HT1080 (cell line): ENCODE measurements at places on chromosomes 7 and 10. TPM values are rescaled to one million over a fixed set of nuclear protein-coding genes. Genes with fewer than 3 reads are reported as not detected.
A peak's percentile ranks its signal among the peaks of the same experiment; 100 is the strongest.

- no peak for DNase-seq
These were observed 232.5 kb upstream of the IGFBP3 start for GRCh38 chr7:46153583-46153950.

GRCh38 chr7:1666823-1667565, 3.1 kb upstream of the ELFN1 start:
- no peak for DNase-seq

The ANKRD30A gene
- not detected in 2 replicates for total RNA-seq

- DNase-seq: peak; percentile 96
These were observed 68.3 kb downstream of the NAMPT start for GRCh38 chr7:106216517-106216922.

- no peak for DNase-seq
These were observed 453.1 kb downstream of the DNAJB6 start for GRCh38 chr7:157789942-157790341.
